ENCODE measurements at places on chromosomes 5 and 9.

DNA sequence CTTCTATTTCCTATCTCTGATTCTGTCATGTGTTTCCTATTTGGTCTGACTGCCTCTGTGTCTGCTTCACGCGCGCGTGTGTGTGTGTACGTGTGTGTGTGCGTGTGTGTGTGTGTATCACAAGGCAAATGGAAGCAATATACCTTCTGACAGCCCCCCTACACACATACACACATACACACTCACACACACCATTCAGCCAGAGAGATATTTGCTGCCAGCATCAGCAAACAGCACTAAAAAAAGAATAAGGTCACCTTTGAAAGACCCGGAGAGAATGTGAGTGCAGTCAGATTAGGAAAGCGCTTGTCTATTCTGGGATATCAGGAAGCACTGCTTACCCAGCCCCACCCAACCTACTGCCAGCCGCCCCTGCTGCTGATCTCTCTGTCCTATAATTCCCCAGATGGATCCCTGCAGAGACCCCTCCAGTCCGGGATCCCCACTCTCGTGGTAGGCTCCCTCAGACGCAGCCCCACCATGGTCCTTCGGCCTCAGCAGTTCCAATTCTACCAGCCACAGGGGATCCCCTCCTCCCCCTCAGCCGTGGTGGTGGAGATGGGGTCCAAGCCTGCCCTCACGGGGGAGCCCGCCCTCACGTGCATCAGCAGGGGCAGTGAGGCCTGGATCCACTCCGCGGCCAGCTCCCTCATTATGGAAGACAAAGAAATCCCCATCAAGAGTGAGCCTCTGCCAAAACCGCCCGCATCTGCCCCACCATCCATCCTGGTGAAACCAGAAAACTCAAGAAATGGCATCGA, 45.7 kb downstream of the PLAC8L1 start:
- DNase-seq, result no peak

GRCh38 chr9:94140791-94141790, 56.8 kb downstream of the PTPDC1 start:
- DNase-seq, result no peak

DNA sequence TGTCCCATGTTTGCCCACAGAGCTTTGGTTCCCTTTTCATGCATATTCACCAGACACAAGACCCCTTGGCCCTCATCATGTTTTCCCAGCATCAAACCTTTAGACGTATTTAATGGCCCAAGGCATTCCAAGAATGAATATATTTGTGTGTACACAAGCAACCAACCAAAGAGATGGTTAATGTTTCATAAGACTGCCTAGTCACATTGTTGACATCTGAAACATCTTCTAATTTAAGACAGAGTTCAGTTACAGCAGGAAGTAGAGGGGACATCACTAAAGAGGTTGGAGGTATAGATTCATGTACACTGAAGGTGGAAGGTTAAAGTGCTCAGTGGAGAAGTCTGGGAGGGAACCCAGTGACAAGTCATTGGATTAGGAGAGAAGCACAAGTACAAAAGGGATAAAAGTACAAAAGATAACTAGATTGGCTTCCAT, 49.1 kb downstream of the SUSD1 start:
- DNase-seq, result no peak

DNA sequence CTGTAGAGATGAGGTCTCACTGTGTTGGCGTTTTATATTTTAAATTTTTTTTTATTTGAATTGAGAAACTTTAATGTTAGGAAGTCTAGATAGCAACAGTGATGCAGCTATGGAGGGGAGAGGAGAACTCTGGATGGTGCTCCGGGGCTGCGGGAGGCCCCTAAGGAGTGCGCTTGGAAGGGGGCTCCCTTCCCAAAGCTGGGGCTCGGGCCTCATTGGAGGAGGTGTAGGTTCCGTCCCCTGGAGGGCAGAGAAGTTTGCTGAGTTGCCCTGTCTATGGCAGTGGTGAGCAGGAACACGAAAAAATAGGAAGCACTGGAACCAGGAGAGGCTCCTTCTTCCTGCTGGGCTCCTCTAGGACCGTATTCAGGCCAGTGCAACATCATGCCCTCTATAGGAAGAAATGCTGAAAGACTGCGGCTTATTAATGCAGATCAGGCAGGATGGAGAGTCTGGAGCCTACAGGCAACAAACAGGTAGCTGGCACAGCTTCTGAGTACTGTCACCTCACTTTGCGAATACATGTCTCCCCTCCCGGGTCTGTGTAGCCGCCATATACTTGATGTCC, 16.1 kb downstream of the AHRR start:
- DNase-seq, result peak; percentile 64

DNA sequence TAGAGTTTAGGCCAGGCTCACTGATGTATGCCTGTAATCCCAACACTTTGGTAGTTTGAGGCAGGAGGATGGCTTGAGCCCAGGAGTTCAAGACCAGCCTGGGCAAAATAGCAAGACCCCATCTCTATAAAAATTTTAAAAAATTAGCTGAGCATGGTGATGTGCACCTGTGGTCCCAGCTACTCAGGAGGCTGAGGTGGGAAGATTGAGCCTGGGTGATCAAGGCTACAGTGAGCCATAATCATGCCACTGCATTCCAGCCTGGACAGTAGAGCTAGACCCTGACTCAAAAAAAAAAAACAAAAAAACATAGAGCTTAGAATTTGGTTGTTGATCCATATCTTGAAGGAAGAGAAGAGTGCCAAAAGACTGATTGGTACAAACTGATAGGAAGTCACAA, 14.7 kb upstream of the CDK7 start:
- DNase-seq, result no peak

- DNase-seq, result peak; percentile 97
Observed at GRCh38 chr9:124810663-124811355, 33.9 kb downstream of the OLFML2A start.

DNA sequence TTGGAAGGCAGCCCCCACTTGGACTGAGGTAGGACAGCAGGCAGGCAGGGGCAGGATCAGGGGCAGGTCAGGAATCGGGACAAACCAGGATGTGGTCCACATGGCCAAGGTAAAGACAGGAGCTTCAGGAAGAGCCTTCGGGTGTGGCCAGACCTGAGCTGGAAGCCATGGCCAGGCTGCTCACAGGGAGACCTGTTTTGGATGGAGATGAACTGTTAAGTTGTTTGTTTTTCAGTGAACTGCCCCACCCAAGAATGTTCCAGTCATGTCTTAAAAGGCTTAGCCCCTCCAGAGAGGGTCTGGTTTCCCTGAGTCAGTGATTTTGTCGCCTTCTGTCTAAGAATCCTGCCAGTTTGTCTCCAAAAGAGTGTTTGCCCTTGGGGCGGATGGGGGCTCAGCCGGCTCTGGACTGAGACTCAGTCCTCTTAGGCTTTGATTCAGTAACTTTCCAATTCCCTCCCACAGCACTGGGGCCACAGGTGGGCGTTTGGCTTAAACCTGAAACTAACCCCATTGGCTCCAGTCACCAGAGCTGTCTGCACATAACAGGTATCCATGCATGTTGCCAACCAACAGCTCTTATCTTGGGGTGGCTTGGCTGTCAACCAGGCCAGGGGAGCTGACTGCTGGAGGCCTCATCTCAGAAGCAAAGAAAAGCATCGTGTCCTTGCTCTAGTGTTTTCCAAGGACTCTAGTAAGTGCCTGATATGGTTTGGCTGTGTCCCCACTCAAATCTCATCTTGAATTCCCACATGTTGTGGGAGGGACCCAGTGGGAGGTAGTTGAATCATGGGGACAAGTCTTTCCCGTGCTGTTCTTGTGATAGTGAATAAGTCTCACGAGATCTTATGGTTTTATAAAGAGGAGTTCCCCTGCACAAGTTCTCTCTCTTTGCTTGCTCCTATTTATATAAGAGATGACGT, 11.3 kb upstream of the ANKH start:
- no peak for DNase-seq

DNA sequence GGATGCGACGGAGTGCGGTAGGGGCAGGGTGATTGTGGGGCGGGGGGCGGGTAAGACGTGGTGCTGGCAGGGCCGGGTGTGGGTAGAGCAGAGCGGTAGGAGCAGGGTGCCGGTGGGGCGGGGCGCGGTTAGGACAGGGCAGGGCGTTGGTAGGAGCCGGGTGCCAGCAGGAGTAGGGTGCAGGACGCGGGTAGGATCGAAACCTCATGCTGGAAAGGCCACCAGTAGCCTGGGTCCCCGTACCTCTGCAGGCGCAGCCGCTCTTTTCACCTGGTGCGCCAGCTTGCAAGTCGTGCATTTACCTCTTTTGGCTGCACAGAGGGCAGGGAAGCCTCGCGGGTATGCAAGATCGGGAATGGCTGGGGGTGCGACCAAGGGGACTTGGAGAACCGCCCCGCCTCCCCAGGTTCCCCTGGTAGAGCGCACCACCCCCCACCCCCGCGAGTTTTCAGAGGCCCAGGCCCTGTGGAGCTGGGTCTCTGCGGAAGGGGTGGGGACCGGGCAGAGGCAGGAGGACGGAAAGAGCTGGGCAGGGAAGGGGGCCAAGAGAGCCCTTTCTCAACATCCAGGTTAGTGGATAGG, 104.8 kb upstream of the SIMC1 start:
- DNase-seq, result no peak

- DNase-seq, result no peak
Observed at GRCh38 chr5:57185313-57185712, 11.5 kb downstream of the GPBP1 start.

GRCh38 chr5:143063175-143063970, 293.2 kb downstream of the ARHGAP26 start:
- no peak for DNase-seq

DNA sequence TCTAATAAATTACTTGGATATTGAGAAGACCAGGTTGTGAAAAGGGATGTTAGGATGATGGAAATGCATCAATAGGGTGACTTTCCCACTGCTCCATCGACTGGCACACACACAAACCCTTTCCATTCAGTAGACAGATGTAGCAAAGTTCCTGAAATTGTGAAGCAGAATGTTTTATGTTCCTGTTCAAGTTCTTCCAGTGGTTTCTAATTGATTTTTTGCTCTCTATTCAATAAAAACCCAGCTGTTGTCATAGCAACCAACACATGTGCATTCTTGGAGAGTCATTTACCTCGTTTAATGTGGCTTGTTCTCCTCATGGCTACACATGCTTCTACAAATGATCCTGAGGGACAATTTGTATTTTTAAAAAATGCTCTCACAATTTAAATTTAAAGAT, 244.6 kb downstream of the RAB3C start:
- no peak for DNase-seq

GRCh38 chr5:137491121-137491520, 8.0 kb downstream of the SPOCK1 start:
- DNase-seq, result peak; percentile 56

DNA sequence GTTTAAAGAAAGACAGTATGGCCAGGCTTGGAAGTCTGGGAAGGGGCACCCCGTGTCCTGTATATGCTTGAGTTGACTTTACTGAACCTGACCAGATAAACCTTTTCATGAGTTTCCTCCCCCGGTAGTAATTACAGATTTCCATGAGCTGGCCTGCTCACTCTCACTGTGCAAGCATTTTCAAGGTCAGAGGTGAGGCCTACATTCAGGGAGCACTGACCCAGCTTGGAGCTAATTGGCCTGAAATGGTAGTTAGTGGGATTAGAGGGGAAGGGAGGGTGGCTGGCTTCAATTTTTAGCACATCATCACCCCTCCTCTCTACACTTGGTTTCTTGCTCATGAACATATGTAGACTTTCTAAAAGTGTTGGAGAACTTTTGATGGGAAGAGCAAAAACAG, 99.2 kb downstream of the PSAT1 start:
- no peak for DNase-seq

DNA sequence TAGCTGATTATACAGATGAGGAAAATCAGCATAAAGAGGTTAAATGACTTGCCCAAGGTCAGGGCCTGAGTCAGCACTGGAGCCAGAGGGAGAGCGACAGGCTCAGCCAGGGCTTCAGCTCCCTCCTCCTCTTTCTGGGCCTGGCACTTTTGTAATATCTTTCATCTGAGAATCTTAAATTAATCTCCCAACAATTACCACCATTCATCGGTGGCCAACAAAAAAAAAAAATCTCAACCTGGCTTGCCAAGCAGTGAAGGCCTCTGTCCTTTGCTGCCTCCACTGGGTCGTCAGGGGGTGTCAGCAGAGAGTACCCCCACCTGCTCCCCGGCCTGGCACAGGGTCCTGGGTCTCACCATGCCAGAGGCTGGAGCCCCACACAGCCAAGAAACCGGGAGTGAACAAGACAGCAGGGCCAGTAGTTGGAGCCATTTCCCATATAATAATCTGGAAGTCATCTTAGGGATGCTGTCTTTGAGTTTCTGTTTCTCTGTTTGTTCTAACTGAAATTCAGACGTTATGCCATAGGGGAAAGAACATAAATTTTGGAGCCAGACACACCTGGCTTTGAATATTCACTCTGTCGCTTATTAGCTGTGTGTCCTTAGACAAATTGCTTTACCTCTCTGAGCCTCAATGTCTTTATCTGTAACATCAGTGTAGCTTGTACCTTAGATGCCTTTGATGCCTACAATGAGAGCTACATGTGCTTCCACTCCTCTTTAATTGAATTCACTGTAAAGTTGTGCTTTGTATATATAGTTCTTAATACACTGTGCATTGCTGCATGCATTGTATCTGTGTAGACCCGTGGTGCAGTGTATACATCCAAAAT, 299.9 kb upstream of the MSX2 start:
- DNase-seq, result no peak

- no peak for DNase-seq
Observed at GRCh38 chr5:59126016-59126707, 543.3 kb downstream of the RAB3C start.

GRCh38 chr5:169467041-169467771, 116.4 kb upstream of the SPDL1 start:
- DNase-seq, result no peak

DNA sequence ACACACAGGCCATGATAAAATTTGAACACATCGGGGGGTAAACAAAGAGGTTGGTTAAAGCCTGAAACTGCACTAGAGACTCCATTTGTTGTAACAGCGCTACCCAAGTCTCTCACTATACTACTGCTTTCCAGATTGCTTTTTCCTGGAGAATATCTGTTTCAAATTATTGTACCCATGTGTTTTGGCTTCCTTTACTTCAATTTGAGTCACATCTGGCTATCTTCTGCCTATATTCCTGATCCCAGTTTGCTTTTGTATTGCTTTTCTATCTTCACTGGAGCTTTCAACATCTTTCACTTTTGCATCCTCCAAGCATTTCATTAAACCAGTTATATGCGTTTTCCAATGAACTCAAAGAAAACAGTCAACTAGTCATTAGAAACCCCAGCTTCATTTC, 404.7 kb downstream of the MLLT3 start:
- DNase-seq, result no peak

- DNase-seq, result no peak
Observed at GRCh38 chr5:80072103-80073073, 37.2 kb downstream of the THBS4 start.

All from RWPE1 (cell line).